Kidney (tissue), 22 donors: ENCODE measurements at places on chromosomes 12 and 14. TPM values are rescaled to one million over a fixed set of nuclear protein-coding genes. Genes with fewer than 3 reads are reported as not detected.

DNA sequence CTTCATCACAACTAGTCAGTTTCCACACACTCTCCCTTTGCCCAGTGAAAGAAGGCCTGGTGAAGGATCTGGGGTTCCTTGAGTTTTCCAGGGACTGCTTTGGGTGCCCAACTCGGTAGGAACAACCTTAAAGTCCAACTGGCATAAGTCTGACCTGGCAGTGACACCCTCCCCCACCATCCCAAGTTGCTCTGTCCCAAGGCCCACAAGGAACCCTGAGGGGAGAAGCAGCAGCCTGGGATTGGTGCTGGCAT is 1.6 kb downstream of the KMT2D start:
- no peak for DNase-seq

- no peak for DNase-seq
Observed at GRCh38 chr14:61047021-61047420, 66.0 kb downstream of the SLC38A6 start.

DNA sequence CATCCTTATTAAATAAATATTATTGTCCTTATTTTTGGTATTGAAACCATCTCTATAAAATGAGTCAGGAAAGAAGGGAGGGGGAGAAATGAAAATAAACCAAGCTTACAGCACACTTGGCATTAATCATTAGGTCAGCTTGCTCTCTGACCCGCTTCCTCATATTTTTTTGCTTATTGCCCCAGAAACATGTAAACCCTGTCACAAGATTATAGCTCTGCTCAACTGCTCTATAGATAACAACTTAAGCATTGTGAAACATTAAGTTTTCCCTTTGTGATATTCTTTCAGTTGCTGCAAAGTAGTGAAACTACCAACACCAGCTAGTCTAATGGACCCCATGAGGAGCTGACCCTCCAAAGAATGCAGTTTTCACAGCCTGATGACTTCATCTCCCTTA is 819.5 kb downstream of the SLC16A7 start:
- no peak for DNase-seq

- DNase-seq = no peak
Observed at GRCh38 chr12:24479131-24479530, 469.8 kb downstream of the BCAT1 start.

DNA sequence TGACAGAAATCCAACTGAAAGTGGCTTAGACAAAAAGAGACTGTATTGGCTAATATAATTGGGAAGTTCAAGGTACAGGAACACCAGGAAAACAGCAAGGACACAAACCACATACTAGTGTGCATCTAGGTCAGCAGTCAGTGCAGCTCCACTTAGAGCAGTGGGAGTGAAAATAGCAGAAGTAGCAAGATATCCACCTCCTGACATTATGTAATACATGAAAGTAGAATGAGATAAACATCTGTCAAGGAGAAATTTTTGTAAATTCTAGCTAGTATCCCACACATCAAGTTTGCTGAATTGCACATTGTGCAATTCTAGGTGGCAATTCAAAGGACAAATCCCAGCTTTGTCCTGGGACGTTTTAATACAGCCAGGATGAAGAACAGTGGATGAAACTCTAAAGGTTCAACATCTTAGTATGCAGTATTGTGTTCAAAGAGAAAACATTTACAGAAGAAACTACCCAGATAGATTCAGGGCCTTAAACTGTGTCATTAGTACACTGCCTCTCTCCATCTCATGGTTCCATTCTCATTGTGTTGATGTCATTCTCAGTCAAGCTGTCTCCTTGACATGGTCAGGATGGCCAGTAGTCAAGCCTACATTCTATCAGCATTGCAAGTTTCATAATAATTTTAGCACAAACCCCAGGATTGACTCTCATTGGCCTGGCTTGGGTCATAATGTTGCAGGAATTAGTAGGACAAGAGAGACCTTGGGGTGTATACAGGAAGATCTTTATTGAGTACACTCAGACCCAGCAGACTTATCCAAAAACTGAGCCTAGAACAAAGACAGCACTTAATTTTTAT is 56.8 kb downstream of the SDR9C7 start:
- DNase-seq = no peak

- no peak for DNase-seq
Observed at GRCh38 chr12:18690653-18691052, 47.2 kb downstream of the PLCZ1 start.

GRCh38 chr12:56933826-56934625 is at the start of gene SDR9C7:
Gene SDR9C7 (minus strand): TSS chr12:56934408. CDS start chr12:56934261, 147 bp downstream.
- DNase-seq = no peak

DNA sequence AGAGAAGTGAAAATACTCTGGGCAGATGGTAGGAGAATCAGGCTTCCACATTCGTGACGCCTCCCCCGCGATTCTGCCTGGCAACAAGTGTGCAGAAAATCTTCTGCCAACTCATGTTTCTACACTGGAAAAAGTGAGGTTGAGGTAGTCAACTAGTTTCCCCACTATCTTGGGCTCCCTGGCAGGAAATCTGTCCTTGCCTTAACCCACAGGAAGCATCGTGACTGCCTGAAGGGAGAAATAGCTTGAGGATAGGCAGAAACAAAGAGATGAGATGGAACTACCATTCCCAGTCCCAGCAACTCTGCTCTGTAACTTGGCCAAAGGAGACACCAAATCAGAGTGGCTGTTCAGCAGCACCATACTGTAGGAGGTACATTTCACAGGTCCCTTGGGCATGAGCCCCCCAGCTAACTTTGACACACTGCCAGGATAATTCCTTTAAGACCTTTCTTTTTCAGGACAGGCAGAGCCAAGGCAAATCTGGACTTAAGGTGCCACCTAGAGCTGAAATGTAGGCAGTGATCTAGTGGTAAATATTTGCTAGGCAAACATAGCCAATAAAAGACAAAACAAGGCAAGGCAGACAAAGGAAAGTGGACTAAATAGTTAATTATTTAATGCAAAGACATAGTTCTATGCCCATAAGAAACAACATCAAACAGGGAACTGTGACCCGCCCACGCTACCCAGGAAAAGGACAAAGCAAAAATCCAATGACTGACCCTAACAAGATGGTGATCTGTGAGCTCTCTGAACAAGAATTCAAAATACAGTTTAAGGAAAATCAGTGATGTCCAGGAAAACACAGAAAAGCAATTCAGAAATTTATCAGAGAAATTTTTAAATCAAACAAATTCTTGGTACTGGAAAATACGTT is 205.1 kb downstream of the PTPRO start:
- DNase-seq = no peak

GRCh38 chr12:68509242-68509641 is 101.5 kb upstream of the RAP1B start:
- DNase-seq = no peak

- DNase-seq = no peak
Observed at GRCh38 chr12:53070877-53071492, 8.2 kb downstream of the SPRYD3 start.

- DNase-seq = no peak
Observed at GRCh38 chr12:103560604-103561101, 26.4 kb upstream of the STAB2 start.

GRCh38 chr14:105576525-105577088 is 50.2 kb downstream of the TMEM121 start:
- DNase-seq = no peak

- DNase-seq = peak; percentile 73
Observed at GRCh38 chr14:21382886-21383847, 652 bp downstream of the SUPT16H start.

DNA sequence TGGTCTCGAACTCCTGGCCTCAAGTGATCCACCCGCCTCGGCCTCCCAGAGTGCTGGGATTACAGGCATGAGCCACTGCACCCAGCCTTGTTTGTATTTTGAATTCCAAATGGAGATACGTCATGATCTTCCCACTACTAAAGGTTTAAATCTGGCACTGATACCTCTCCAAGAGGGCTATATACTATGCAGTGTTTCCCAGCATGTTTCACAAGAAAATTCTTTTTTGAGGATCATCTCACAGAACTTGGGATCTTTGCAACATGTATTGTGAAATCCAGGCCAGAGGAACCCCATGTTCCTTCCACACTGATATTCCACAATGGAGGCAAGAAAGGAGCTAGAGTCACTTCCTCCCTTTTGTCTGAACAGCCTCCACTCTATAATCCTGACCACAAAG is 112.7 kb downstream of the NT5DC3 start:
- no peak for DNase-seq

DNA sequence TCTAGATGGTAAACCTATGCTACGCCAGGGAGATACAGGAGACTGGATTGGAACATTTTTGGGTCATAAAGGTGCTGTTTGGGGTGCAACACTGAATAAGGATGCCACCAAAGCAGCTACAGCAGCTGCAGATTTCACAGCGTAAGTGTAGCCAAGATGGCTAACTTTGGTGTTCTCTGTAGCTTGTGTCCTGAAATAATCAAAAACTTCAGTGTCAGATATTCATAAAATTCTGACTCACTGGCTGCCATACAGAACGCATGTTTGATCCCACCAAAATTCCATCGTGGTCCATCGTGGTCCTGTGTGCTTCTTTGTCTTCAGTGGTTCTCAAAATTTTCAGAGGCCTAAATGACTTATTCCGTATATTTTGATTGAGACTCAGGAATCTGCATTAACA is 1.3 kb downstream of the STRAP start:
- no peak for DNase-seq

DNA sequence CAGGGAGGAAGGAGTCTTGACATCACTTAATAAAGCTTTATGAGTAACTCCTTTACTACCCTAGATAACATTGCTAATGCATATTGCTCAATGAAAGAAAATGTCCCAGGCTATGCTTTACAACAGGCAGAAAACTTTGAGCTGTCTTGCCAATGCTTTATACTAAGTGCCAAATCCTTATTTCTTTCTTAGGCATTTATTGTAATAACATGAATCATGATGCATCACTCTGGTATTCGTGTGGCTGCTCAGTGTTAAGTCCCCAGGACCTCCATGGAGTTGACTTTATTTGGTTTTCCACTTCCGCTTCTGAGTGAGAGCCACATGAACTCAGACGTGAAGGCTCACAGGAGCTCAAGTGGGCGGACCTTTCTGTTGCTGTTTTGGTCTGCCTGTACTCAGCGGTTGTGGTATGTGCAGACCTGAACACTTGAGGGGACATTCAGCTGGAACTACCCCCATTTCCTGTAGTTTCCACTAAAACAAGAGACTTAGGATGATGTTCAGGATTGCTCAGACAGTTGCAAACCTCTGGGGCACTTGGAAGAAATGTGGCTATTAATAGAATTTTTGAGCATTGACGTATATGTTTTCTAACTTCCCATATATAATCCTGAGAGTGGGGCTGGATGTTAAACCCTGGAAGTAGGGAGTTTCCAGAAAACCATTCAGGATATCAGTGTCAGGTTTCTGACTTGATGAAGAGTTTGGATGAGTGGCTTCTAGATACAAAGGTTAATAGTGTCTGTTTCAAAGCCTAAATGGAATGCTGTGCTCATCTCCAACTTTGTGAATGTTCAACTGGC is 258.6 kb downstream of the MSRB3 start:
- DNase-seq = peak; percentile 95

DNA sequence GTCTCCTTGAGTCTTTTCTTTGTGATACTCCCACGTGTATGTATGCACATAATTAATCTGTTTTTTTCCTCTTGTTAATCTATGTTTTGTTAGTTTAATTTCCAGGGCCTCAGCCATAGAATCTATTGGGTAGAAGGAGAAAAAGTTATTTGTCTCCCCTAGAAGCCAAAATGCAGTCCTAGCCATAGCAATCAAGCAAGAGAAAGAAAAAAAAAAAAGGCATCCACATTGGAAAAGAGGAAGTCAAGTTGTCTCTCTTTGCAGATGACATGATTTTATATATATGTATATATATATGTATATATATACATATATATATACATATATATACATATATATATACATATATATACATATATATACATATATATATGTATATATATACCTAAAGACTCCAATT is 25.4 kb upstream of the ETV6 start:
- DNase-seq = no peak

GRCh38 chr12:52691076-52691840 is 11.1 kb upstream of the KRT1 start:
- DNase-seq = peak; percentile 69

DNA sequence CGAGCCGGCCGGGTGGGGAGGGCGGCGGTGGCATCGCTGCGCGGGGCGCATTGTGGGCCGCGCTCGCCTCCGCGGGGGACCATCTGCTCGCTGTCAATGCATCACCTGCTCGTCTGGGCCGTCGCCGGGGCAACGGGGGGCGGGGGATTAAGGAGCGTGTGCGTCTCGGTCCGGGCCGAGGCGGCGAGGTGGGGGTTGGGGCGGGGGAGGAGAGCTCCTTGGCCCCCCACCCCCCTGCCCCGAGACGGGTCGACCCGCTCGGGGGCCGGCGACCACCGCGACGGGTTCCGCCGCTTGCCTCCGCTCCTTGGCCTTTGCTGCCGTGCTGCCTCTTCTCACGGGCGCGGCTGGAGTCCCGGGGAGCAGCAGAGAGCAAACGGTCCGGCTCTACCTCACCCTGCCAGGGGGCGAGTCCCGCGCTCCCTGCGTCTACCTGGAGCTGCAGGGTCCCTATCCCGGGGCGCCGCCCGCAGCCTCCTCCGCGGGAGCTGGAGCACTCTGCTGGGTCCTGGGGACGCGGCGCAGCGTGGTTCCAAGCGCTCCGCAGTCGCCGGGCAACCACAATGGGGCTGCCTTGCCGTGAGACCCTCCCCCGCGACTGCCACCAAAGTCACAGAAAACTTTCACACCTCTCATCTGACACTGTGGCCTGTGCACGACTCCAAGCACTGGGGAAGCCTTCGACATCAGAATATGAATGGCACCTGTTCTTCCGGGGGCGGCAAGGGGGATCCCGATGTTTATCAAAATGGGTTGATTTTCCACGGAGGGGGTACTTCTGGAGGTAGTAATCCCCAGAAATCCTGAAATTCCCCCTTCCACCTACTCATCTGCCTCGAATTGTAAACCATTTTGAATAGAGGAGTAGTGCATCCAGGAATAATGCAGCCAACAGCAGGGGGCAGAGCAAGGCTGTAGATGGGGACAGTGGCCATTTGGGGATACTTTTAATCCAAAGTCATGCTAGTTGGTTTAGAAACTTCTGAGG is at the start of gene C12orf42:
Gene C12orf42, minus strand, starts transcription at position 500 of the 988 bp plus-strand sequence. CDS start 17,542 bp downstream, outside the sequence.
- DNase-seq = peak; percentile 70

DNA sequence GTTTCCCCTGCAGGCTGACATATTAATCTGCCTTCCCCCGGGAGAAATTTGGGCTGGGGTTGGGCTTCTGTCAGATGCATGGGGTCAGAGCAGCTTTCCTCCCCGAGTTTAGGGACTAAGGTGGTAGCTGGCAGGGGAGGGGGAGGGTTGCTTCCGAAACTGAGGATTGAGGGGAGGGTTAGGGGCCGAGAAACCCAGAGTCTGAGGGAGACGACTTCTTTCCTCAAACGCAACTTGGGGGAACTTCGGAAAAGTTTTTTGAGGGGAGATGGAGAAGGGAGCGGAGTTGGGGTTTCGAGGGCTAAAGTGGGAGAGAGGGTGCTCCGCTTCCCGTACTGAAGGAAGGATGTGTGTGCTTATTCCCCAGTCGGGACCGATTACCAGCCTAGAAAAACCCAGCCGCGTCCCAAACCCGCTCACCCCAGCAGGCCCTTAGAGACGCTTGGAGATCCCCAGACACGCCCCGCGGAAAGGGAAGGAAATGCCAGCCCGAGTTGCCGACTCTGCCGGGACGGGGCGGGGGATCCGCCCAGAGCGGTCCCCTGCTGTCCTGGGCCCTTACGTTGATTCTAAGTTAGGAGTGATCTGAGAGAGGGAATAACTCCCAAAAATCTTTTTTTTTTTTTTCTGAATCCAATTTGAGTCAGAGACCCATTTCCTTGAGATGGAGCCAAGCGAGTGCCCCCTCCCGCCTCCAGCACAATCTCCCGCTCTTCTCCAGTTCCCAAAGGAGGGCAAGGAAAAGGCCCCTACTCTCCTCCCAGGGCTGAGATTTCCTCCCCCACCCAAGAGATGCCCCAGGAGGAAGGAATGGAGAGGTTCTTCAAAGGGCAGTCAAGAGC is 61.9 kb downstream of the SMUG1 start:
- DNase-seq = peak; percentile 85

The GPHN gene
- polyA plus RNA-seq = 62.0 TPM

The B4GALNT1 gene
- 1.6 TPM for polyA plus RNA-seq

The TC2N gene
- polyA plus RNA-seq = 5.8 TPM
